ENCODE measurements at places on chromosomes 6 and 20.

- no peak for DNase-seq
Observed at GRCh38 chr6:31676904-31677303, 4.0 kb downstream of the LY6G5C start.

DNA sequence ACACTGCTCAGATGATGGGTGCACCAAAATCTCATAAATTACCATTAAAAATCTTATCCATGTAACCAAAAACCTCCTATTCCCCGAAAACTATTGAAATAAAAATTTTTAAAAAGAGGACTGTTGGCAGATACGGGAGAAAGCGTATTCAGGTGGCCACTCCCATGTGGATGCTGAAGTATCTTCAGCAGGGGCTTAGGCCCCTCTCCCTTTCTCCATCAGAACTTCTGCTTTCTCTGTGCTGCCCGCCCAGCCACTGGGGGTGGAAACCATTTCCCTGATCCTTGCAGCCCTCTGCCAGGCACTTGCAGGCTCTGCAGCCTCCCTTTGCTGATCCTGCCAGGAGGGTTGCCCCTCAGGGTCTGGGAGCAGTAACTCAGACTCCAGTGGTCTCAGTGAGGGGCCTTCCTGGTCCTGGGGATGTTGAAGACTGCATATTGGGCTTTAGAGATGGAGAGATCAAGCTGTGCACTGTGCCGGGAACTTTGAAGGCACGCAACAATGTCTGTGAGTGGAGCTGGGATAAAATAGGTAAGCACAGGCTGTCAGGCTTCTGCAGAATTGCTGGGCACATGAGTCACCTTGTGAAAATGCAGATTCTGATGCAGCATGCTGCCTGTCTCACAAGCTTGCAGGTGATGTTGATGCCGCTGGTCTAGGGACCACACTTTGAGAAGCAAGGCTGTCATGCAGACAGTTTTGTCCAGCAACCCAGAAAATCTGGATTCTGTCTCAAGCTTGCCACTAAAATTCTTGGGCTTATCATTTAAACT, 59.6 kb downstream of the SLC24A3 start:
- DNase-seq, result no peak

GRCh38 chr20:9608639-9609340, 94.4 kb downstream of the LAMP5 start:
- no peak for DNase-seq

GRCh38 chr6:78781001-78781400, 86.3 kb upstream of the IRAK1BP1 start:
- DNase-seq, result no peak

DNA sequence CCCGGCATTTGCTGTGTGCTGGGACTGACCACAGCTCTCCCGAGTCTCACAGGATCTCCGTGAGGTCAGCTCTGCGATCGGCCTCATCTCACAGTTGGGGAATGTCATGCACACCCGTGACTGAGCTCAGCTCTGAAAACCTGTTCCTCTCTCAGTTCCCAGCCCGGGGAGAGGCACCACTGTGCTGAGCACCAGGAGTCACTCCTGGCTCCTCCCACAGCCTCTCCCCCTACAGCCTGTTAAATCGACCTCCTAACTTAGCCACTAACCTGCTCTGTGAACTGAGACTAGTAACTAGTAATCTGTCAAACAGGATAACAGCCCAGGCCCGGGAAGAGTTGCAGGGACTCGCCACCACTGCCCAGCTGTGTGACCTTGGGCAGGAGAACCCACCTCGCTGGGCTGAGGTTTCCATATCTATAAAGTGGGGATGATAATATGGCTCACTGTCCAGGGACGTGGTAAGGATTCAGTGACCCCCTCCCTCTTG, 20.1 kb upstream of the NOL4L start:
- no peak for DNase-seq

DNA sequence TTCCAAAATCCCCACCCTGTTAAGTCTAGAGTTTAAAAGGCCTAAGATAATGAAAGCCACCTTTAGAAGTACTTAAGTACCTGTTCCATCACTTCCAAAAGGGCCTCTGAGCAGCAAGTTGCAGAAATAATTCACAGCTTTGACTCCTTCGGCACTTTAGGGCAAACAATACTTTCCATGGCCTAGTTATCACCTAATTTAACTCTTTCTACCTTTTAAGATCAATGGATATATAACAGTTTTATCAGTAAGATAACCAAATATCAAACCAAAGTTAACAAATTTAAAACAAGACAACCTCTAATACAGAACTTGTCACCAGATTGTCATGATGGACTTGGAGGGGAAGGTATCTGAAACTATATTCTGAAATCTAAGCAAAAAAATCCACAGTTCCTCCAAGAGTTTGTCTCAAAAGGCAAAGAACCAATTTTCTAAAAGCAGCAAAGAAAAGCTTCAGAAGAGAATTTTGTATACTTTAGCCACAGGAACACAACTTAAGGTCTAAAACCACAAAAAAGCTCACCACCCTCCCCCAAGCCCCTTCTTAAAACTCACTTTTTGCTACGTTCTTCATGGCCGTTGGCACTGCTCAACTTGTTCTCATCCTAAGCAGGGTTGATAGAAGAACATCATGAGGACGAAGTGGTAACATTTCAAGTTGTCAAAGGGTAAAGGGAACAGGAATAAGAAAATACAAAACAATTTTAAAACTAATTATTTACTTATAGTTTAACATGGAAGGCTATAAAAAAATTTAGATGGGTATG, 3.5 kb downstream of the RBM39 start:
- no peak for DNase-seq

- DNase-seq, result no peak
Observed at GRCh38 chr6:119129968-119130484, 51.6 kb upstream of the FAM184A start.

GRCh38 chr6:30071081-30071818, 4.3 kb downstream of the PPP1R11 start:
- DNase-seq, result no peak

- DNase-seq, result no peak
Observed at GRCh38 chr6:34362909-34363680, 29.4 kb downstream of the NUDT3 start.

DNA sequence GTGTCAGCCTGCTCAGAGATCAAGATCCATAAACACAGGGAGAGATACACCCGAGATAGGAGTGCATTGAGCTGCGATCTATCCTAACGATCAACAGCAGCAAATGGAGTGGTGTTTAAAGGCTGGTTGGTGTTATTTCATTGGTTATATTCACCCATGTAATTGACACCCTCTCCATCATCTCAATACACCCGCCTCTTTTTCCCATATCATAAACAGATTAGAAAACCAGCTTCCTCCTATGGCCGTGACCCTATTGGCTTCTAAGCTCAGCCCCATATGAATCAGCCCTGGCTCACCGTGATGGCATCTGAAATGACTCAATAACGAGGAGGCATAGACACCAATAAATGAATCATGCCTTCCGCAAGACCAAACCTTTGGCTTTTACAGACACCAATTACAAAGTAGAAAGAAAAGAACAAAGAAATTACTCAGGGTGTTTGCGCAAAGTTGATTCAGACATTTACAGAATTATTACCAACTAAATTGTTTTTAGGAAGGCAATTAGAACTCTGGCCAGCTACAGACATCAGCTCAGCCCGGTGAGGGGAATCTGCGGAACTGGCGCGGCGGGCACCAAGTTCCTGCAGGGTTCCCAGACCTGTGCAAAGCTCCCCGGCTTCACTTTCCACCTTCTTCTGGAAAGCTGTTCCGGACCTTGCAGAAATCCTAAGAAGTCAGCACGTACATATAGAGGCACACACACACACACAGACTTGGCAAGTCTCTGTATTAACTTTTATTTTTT, 11.5 kb downstream of the PMEPA1 start:
- no peak for DNase-seq

DNA sequence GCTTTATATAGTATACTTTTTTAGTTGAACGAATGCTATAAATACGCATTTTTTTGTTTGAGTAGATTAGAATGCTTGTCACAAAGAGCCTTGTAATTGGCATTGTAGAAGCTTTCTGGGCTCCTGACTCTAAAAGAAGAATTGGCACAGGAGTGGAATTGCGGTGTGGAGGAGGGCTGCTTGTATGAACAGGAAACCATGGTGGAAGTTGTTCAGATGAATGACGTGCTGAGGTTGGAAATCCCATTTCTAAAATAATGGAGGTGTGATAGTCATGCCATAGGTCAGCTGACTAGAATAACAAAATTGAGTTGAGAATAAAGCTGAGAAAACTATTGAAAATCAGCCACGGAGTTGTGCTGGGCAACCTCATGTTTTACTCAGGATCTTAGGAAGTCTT, 174.9 kb downstream of the QKI start:
- DNase-seq, result no peak
